Activated naive CD4-positive, alpha-beta T cell treated with Interleukin-2 at 50 U/mL for 16 hours (primary cell): ENCODE measurements at places on chromosomes 5 and 9.

DNA sequence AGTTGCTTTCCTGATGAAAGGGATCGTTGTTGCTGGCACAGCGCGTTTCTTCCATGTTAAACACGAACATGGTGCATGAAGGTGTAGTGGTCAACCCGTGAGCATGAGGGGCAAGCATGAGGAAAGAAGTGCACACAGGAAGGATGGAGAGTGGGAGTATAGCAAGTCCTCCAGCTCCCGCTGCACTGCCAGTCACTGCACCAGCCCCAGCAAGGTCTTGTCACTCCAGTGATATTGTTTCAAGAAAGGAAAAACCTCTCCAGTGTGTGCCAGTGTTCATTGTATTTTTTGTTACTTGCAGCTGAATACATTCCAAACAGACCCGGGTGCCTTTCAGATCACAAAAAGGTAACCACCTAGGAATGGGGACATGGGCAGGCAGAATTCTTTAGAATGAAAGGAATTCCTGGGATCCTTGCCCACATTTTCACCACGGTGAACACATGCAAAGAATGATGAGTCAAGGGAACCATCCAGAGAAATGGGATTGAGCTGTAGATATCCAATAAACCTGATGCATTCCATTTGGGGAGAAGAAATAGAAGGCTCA lies 186.3 kb downstream of the AOPEP start:
- no peak for DNase-seq

DNA sequence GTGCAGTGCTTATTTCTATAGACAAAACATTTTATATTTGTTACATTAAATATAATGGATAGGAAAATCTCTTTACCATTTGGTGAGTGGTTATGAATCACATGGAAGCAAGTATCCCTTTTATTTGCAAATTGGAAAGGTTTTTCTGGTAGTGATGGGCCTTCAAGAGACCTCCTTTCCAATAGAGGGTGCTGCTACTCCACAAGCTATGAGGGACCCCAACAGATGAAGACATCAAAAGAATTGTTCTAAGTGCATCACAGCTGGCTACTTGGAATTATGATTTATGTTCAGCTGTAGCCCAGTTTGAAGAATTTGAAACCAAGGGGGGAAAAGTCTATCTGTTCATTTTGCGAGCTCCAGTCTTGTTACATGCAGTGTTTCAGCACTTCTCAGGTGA lies 493.7 kb upstream of the SGCD start:
- no peak for DNase-seq

DNA sequence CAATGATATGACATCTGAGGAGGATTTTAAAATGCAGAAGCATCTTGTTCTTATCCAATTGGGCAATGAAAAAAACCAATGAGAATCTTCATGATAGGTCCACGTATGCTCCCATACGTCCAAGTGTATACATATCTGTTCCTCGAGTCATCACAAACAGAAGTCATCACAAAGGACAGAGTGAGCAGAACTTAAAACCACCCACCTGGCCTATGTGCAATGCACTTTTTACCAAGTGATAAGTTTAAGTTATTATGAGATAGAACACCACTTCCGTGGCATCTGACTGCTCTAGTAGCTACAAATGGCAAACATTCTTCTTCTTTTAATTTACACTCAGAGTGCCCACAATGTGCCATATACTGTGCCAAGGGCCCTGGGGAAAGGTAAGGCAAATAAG lies 82.4 kb downstream of the PPP2R2B start:
- DNase-seq, result no peak

DNA sequence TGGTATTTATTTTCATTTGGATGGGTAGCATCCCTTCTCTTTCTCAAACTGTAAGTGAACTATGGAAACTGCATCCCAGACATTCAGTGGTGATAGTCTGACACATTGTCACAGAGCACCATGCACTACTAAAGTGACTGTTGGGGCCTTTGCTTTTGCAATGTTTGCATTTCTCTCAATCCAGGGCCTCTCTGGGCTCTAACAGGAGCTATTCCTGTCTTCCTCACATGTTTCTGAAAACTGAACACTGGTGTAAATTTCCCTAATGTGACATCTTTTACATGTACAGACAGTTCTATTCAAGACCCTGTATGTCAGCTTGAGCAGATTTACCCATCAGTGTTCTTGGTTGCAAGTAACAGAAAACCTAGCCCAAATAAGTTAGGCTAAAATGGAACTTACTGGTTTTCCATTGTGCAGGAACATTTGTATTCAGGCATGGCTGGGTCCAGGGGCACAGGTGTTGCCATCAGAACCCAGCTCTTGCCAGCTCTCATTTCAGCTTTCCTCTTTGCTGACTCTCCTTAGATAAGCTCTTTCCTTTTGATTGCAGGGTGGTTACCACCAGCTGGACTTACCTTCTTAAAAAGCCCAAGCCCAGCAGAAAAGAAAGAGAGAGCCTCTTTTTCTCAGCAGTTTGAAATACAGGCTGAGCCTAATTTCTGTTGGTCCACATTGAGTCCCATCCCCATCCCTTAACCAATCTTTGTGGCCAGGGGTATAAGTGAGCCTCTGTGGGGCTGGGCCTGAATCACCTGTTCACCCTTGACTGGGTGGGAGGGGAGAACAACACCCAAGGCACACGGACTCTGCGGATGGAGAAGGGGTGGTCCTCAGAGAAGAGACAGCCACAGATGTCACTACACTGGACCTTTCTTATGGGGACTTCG lies 234.3 kb downstream of the NR3C1 start:
- no peak for DNase-seq

GRCh38 chr9:136403915-136404800 lies 4.2 kb upstream of the SNAPC4 start:
- peak; percentile 49 for DNase-seq

- DNase-seq, result no peak
These were observed 20.0 kb downstream of the PRRT1B start for GRCh38 chr9:131565369-131565768.

- DNase-seq, result no peak
These were observed 212.0 kb downstream of the ARHGAP26 start for GRCh38 chr5:142981886-142982820.

DNA sequence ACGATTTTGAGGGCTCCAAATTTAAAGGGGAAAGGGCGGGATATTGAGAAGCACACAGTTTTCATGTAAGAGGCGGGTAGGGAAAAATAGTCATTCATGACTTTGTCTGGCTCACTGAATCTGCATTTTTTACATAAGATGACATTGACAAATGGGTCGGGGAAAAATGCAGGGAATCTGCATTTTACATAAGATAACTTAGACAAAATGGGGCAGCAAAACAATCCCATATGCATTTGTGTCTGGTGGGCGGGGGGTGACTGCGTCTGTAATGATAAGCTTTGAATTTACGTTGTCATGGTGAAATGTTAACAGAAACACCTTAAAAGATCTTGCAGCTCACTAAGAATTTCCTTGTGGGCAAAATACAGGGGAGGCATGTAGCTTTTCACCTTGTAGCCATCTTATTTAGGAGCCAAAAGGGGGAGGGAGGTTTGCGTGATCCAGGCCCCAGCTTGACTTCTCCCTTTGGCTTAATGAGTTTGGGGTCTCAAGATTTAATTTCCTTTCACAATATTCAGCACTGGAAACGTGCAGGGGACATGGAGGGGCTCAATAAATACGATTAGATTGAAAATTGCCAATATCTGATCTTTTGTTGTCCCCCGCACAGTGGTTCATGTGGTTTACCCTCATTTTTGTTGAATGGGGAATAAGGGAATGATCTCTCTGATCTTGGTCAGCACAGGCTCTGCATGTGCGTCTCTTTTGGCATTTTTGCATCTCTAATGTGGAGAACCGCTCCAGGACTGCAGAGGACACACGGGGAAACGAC lies 41.1 kb upstream of the GADD45G start:
- DNase-seq, result no peak

DNA sequence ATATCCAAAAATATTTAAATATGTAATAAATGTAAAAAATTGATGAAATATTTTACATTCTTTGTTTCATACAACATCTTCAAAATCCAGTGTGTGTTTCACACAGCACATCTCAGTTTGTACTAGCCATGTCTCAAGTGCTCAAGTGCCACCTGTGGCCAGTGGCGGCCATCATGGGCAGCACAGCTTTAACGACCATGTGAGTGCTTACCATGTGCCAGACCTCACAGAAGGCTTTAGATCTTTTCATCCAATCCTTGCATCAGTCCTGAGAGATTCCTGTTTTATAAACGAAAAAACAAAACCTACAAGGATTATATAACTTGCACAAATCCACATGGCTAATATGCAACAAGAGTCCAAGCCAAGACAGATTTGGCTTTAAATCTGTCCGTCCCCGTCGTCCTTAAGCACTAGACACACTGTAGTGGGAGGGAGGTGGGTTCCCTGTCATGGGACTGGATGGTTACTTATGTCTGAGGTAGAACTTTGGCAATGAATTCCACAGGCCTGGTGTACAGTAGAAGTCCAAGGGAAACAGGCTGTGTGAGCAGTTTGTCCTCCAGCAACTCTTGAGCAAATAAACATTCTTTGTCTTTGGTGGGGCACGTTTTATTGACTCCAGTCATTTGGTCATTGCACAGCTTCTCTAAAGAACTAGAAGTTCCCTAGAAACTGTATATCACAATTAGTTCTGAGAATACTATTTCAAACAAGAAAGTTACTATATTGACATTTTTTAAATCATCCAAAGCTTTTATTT lies 25.0 kb upstream of the F2R start:
- DNase-seq, result no peak

DNA sequence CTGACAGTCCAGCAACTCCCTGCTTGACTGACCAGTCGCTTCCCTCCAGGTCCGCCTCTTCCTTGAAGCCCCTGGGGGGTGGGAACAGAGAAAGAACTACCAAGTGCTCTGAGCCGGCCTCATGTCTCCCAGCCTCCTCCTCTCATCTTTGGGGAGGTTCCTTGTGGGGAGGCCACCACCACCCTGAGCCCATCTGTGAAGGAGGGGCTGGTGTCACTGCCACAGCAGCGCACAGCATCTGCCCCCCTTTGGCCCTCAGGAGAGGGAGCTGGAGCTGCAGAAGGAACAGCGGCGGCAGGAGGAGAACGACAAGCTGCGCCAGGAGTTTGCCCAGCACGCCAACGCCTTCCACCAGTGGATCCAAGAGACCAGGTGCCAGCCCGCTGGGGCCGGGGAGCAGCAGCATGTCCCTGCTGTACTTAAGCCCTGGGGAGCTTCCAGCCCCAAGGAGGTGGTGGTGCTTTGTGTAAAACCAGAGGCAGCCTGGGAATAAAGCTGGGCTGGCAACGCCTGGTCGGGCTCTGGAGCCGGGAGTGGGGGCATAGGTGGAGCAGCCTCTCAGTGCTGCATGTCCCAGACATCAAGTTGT lies 29.4 kb downstream of the DYNC2I2 start:
- DNase-seq, result no peak

DNA sequence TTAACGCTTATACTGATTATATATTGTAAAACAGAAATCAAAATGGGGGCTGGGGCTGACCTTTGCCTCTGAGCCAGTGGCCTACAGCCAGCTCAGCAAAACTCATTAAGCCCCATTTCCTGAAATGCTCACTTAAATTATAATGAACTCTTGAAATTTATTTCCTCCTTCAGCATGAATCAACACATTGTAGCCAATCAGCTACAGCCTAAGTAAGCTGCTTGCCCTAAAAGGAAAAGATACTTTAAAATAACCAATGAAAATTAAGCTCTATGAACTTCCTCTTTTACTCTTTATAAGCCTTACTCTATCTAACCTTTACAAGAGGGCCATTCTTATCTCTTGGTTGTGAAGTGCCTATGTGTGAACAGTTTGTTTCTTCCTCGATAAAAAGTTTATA lies 33.5 kb upstream of the SUB1 start:
- no peak for DNase-seq

GRCh38 chr5:51395245-51395644 lies 12.0 kb downstream of the ISL1 start:
- DNase-seq, result no peak

GRCh38 chr5:42005561-42006153 lies 80.6 kb downstream of the FBXO4 start:
- DNase-seq, result no peak

- DNase-seq, result no peak
These were observed 2136.9 kb downstream of the MAT2B start for GRCh38 chr5:165642366-165642765.

DNA sequence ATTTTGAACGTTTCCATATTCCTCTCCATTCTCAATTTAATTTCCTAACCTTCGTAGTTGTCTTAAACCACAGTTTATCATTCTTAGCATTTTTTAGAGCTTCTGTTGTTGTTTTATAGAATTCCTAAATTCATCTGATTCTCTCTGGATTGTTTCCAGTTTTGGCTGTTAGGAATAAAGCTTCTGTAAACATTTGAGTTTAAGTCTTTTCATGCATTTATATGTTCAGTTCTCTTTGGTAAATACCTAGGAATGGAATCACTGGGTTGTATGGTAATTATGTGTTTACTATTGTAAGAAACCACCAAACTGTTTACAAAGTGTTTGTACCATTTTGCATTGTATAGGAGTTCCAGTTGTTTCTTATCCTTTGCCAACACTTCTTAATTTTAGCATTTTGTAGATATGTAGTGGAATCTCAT lies 29.7 kb downstream of the GPR21 start:
- DNase-seq, result no peak

DNA sequence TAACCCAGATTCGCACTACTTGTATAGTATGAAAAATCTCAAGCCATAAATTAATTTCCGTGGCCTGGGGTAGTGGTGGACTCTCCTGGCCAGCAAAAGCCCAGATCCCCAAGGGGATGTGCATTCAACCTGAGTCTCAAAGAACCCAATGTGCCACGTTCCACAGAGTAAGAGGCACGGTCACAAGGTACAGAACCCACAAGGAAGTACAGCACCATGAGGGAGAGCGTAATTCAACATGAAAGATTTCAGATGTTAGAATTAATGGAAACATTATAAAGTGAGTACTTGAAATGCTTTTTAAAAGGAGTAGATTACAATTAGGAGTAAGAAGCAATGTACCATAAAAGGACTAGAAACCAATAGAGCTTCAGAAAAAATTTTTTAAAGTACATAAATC lies 23.4 kb downstream of the SRD5A1 start:
- DNase-seq, result no peak

GRCh38 chr9:122107291-122107805 lies 14.2 kb upstream of the TTLL11 start:
- DNase-seq, result no peak

DNA sequence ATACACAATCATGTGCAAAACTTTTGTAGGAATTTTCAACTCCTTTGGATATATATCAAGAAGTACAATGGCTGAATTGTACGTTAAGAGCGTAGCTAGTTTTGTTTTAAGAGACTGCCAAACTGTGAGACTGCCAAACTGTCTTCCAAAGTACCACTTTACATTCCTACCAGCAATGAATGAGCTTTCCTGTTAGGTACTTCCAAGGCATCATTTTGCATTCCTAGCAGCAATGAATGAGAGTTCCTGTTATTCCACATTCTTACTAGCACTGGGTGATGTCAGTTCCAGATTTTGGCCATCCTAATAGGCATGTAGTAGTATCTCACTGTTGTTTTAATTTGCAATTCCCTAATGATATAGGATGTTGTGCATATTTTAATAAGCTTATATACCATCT lies 219.3 kb downstream of the KCNN2 start:
- no peak for DNase-seq

- DNase-seq, result no peak
These were observed 80.3 kb downstream of the ADAMTSL1 start for GRCh38 chr9:18554244-18554643.
